Progenitor cell of endocrine pancreas (in vitro differentiated cells): ENCODE measurements at places on chromosomes 3 and 15. TPM values are rescaled to one million over a fixed set of nuclear protein-coding genes. Genes with fewer than 3 reads are reported as not detected.

The FETUB gene
- not detected in 2 replicates for total RNA-seq

The TP63 gene
- total RNA-seq = 0.72 and 1.6 TPM in 2 replicates

The ATP2C1 gene
- 82.7 and 83.5 TPM in 2 replicates for total RNA-seq

The MAGEL2 gene
- 14.3 and 16.1 TPM in 2 replicates for total RNA-seq

The CD276 gene
- total RNA-seq = 198 and 207 TPM in 2 replicates

The LRRIQ4 gene
- total RNA-seq = 0.31 and 0.42 TPM in 2 replicates

DNA sequence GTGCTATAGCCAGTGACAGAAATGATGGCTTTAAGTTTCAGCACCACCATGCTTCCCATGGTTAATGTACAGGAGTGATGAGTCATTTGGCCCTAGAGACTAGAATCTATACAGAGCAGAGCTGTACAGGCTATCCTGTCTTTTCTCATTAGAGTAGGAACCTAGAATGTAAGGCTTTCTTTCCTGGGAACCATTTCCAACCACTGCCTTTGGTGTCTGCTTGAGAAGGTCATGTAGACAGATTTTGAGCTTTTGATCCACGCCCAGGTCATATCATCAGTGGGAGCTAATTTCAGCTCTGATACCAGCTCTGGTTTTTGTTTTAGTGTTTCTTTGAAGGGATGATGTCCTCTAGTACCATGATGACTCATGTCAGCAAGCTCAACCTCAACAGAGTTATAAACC lies 543.1 kb downstream of the NTRK3 start:
- H3K4me1 ChIP-seq = peaks cover 3% of the 10 kb centered on the region
- peaks cover 14% of the 10 kb centered on the region for H3K27me3 ChIP-seq
- no peak overlapping the region for H3K4me3 ChIP-seq
- no peak overlapping the region for H3K27ac ChIP-seq

GRCh38 chr3:121870717-121871116 lies 23.5 kb upstream of the SLC15A2 start:
- DNase-seq = no peak
- no peaks in the 10 kb centered on the region for H3K4me1 ChIP-seq
- H3K4me3 ChIP-seq = no peak overlapping the region
- peaks cover 12% of the 10 kb centered on the region for H3K36me3 ChIP-seq
- H3K27ac ChIP-seq = no peak overlapping the region

- no peak overlapping the region for H3K4me3 ChIP-seq
- H3K36me3 ChIP-seq = peaks cover 4% of the 10 kb centered on the region
- H3K27ac ChIP-seq = no peak overlapping the region
- no peak for DNase-seq
- H3K4me1 ChIP-seq = no peaks in the 10 kb centered on the region
Measured at GRCh38 chr3:47225310-47225906, 57.2 kb downstream of the KIF9 start.

DNA sequence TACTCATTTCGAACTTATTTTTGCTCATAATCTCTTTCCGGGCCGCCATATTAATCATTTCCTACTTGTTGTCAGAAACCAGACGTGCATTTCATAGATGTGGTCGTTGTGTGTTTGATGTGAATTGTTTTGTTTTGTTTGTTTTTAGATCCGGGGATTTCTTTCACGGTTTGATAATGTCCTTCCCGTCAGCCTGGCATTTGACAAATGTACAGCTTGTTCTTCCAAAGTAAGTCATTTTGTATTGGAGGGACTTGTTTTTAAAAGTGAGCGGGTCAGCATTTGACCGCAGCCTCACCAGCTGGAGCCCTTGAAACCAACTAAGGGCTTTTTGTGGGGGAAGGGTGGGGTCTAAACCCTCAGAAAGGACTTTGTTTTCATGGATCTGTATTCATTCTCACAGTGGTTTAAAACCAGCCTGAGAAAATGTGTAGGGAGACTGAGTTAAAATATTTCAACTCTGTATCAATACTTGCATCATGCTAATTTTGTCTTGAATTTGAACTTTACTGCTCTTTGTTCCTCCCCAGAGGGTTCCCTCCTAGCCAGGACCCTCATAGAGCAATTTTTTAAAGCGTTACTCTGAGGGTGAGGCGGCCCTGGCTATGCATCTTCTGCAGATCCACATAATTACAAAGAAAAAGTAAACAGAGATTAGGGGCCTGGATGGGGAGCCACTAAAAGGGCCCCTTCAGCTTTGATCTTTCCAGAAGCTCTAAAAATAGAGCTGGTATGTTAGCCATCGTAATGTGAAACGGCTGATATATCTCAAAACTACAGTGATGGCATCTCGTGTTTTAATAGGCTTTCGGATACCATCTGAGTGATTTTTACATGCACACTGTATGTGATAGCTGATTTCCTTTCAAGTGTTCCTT lies 107.9 kb downstream of the ATG7 start:
- no peak for DNase-seq
- peaks cover 16% of the 10 kb centered on the region for H3K4me1 ChIP-seq
- H3K36me3 ChIP-seq = no peaks in the 10 kb centered on the region
- no peak overlapping the region for H3K4me3 ChIP-seq
- H3K27me3 ChIP-seq = no peaks in the 10 kb centered on the region

- peaks cover 18% of the 10 kb centered on the region for H3K27me3 ChIP-seq
- no peaks in the 10 kb centered on the region for H3K36me3 ChIP-seq
- no peak overlapping the region for H3K4me3 ChIP-seq
- no peak overlapping the region for H3K27ac ChIP-seq
- no peaks in the 10 kb centered on the region for H3K4me1 ChIP-seq
Measured at GRCh38 chr15:68367992-68368391, 64.0 kb downstream of the ITGA11 start.

GRCh38 chr3:38133557-38134405 lies 3.1 kb downstream of the ACAA1 start:
- no peak for DNase-seq
- peaks cover 50% of the 10 kb centered on the region for H3K4me1 ChIP-seq
- peak overlapping the region; percentile 56 for H3K4me3 ChIP-seq
- no peaks in the 10 kb centered on the region for H3K27me3 ChIP-seq
- H3K36me3 ChIP-seq = peaks cover 10% of the 10 kb centered on the region

DNA sequence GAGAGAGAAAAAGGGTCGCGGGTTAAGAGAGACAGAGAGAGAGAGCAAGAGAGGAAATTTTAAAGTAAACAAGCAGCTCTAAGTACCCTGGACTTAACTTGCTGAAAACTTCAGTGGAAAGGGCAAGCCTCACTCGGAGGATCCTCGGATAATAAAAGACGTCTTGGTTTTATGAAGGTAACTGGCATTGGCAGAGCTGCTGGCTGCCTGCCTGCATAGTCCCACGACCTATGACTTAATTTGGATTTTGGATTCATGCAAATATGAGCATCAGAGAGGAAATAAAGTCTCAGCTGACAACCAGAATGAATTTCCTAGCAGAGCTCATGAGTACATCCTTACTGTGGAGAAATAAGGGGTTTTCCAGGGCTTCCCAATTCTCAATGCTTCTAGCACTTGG lies 95.1 kb upstream of the PDZRN3 start:
- peaks cover 4% of the 10 kb centered on the region for H3K4me1 ChIP-seq
- no peak overlapping the region for H3K27ac ChIP-seq
- no peak overlapping the region for H3K4me3 ChIP-seq
- H3K27me3 ChIP-seq = no peaks in the 10 kb centered on the region
- no peak for DNase-seq

DNA sequence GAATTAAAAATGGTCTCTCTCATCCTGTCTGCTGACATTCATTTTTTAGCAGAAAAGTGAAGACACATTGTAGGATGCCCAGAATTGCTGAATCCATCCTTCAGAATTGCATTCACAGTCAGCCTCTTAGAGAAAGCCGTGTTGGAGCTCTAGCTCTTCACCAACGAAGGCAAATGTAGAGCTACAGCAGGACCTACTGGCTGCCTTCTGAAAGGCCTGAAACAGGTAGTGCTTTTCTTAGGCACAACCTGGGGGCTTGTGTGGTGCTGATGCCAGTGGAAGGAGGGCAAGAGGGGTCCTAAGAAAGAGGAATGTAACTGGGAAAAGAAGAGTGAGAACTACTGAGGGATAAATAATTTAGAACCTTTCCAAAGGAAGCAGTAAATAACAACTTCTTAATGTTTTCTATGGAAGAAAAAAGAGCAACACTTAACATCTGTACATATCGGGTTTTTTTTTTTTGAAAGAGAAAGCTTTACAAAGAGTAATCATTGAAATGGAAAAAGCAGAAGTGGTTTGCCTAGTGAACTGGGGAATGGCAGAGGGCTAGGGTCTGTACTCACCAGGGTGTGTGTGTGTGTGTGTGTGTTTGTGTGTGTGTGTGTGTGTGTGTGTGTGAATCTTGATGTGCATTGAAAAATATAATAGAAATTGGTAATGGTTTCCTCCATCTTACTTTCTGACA lies 297.8 kb downstream of the SATB1 start:
- H3K4me1 ChIP-seq = no peaks in the 10 kb centered on the region
- no peaks in the 10 kb centered on the region for H3K36me3 ChIP-seq
- no peak overlapping the region for H3K4me3 ChIP-seq
- DNase-seq = no peak

DNA sequence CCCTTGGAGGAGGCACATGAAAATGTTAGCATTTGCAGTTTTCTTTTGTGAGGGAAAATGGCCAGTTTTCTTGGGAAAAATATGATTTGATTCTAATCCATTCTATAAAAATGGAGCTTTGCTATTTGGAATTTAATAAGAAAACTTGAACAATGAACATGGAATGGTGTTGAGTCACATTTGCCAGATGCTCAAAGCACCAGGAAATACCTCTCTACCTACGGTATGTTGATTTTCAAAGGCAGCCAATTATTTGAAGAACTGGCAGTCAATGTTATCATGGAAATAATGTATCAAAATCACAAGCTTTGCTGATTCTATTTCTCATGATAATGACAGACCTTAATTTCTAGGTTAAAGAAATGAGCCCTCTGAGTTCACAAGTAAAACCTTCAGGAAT lies 14.9 kb downstream of the NME9 start:
- peaks cover 5% of the 10 kb centered on the region for H3K27me3 ChIP-seq
- no peak overlapping the region for H3K4me3 ChIP-seq
- H3K27ac ChIP-seq = no peak overlapping the region
- no peaks in the 10 kb centered on the region for H3K4me1 ChIP-seq

DNA sequence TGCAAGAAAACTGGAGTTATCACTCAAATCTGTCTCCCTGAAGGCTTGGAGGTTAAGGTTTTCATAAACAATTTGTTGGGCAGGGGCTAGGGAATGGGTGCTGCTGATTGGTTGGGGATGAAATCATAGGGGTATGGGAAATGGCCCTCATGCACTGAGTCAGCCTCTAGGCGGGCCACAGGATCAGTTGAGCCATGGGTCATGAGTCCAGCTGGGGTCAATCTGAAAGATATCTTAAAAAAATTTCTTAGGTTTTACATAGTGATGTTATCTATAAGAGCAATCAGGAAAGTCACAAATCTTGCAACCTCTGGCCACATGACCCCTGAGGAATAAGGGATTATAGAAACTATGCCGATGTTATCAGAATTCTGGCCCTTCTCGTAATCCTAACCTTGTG lies 491.7 kb downstream of the ZIC1 start:
- DNase-seq = no peak
- H3K27me3 ChIP-seq = no peaks in the 10 kb centered on the region
- H3K27ac ChIP-seq = no peak overlapping the region

DNA sequence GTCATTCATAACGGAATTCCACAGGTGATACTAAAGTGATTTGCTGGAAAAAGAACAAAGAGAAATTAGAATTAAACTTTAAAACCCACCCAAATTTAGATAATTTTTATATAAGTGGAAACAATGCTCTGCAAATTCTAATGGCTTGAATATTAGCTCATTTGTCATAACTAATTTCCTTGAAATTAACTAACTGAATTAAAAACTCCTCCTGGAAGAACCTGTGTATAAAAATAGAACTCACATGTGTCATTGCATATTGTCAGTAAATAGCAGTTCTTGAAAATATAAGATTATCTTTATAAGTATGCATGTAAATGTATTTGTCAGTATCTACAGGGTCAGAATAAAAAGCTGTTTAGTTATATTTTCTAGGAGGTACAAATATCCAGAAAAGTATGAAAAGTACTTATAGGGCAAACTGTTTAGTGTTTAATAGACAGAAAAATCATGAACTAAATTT lies 16.3 kb downstream of the ZIC1 start:
- H3K36me3 ChIP-seq = no peaks in the 10 kb centered on the region
- peaks cover 92% of the 10 kb centered on the region for H3K27me3 ChIP-seq
- H3K4me1 ChIP-seq = no peaks in the 10 kb centered on the region
- DNase-seq = no peak

GRCh38 chr3:24965706-24966385 lies 462.2 kb upstream of the RARB start:
- H3K4me1 ChIP-seq = peaks cover 10% of the 10 kb centered on the region
- H3K36me3 ChIP-seq = no peaks in the 10 kb centered on the region
- no peak for DNase-seq
- H3K27ac ChIP-seq = peak overlapping the region; percentile 70

- H3K27ac ChIP-seq = no peak overlapping the region
- no peaks in the 10 kb centered on the region for H3K27me3 ChIP-seq
Measured at GRCh38 chr3:31903686-31904431, 77.2 kb downstream of the OSBPL10 start.

- peaks cover 8% of the 10 kb centered on the region for H3K4me1 ChIP-seq
- H3K4me3 ChIP-seq = no peak overlapping the region
- no peak for DNase-seq
Measured at GRCh38 chr3:125350597-125350996, 24.5 kb downstream of the ZNF148 start.

DNA sequence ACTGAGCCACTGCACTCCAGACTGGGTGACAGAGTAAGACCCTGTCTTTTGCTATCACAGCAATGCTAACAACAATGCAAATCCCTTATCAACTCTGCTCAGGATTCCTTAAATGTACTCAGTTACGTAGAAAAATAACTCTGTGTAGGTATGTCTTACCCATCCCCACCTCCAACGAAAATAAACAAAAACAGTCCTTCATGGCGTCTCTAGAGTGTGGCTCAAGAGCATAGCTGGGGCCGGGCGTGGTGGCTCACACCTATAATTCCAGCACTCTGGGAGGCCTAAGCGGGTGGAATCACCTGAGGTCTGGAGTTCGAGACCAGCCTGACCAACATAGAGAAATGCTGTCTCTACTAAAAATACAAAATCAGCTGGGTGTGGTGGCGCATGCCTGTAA lies 13.2 kb upstream of the NCKIPSD start:
- H3K27me3 ChIP-seq = no peaks in the 10 kb centered on the region
- no peak for DNase-seq
- H3K4me1 ChIP-seq = peaks cover 14% of the 10 kb centered on the region
- no peak overlapping the region for H3K27ac ChIP-seq
- H3K4me3 ChIP-seq = no peak overlapping the region
- H3K36me3 ChIP-seq = peaks cover 17% of the 10 kb centered on the region

DNA sequence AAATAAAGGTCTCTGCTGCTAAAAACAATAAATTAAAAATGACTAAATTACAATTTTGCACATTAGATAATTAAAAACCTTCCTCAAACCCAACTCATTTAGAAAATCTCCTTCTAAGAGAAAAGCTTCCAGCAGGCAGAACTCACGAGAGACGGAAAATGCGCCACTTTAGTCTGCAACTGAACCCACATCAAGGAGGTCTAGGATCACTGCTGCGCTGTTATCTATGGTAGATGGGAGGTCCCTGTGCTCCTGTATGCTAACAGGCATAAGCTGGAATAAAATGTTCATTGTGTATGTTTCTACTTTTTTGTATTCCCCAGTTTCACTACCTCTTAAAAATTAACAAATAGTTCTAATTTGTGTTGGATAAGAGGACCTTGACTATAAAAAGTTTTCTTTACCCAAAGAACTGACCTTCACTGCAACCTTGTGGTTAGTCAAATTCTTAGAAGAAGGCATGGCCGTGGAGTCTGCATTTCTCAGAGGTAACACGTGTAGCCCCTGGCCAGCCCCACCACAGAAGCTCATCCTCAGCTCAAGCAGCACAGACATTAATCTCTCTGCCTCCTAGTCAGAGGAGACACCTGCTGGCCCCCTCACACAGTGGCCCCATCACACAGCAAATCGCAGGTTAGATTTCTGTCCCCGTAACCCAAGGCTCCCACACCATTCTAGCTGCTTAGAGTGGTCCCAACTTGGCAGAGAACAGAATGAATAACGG lies 22.3 kb downstream of the STIMATE start:
- no peak overlapping the region for H3K27ac ChIP-seq
- no peak overlapping the region for H3K4me3 ChIP-seq
- H3K4me1 ChIP-seq = peaks cover 4% of the 10 kb centered on the region
- DNase-seq = no peak
- H3K36me3 ChIP-seq = no peaks in the 10 kb centered on the region
- H3K27me3 ChIP-seq = no peaks in the 10 kb centered on the region
